ENCODE measurements at places on chromosomes 16 and 17.

GRCh38 chr17:75370286-75370915 lies 35.1 kb downstream of the GRB2 start:
- peak; percentile 6 for DNase-seq

- no peak for DNase-seq
Observed at GRCh38 chr16:57123216-57123973, 31.0 kb downstream of the CPNE2 start.

DNA sequence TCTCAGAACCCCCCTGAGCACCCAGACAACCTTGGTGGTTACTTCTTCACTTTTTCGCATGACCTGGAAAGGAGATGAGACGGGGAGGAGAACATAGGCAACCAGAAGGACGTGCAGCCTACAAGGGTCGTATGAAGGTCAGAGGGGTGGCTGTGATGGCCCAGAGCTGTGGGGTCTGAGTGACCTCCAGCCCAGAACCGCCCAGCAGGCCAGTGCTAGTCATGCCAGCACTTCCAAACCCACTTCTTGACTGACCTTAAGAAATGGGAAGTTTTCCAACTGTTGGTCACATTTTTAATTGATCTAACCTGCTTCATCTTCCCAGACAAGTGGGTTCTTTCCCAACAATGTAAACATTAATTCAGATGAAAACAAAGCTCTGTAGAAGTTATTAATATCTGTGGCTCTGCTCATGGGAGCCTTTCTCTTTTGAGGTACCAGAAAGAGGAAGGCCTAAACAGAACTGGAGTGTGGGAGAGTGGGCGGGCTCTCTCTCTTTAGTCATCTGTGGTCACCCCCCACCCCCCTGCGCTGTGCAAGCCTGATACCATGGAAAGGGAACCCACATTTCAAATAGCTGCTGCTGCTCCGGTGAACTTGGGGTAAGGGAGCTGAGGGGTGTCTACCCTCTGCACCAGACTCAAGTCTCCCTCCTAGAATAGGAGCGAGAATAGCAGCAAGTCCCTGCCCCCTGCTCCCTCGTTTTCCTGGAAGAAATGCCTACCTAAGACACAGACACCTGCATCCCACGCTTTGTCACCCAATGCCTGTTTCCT lies 101.6 kb downstream of the RAB11FIP4 start:
- DNase-seq = no peak

DNA sequence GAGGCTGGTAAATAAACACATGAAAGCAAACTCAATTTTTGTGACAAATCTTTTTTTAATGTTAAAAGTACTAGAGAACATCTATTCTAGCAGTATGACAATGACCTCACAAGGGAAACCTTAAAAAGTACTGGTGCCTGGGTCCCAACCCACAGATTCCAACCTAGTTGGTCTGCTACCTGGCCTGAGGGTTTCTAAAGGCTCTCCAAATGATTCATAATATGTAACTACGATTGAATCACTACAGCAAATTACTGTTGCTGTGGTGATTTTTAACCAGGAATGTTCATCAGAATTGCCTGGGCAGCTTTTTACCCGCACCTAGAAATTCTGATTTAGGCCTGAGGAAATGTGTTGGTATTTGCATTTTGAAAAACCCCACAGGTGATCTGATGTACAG lies 26.1 kb downstream of the CDR2 start:
- DNase-seq = no peak

DNA sequence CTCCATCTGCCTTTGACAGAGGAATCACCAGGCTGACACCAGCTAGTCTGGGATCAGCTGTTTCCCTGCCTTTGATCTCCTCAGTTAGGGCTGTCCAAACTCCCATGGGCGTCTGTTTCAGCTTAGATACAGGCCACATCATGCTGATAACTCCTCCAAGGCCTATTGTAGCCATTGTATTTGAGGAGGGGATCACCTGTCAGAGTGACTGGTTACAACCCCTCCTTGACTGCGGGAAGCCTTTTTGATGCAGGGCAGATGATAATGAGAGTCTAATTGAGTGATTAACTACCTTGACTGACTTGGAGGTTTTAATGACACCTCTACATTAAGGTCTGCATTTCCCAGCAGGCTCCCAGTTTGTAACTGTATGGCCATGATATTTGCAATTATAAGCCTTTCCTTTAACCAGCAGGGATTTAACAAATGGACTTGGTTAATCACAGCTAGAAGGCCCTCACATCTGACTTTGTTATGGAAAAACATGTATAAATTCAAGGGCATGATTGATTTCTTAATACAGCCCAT lies 863.5 kb downstream of the KCNJ2 start:
- no peak for DNase-seq

- DNase-seq = no peak
Observed at GRCh38 chr17:60426596-60426995, 4.3 kb downstream of the CHCT1 start.

- DNase-seq = no peak
Observed at GRCh38 chr17:41301916-41302901, at the start of gene KRTAP29-1. KRTAP29-1 (minus strand) TSS chr17:41302851; CDS start chr17:41302851, 0 bp downstream.

GRCh38 chr17:8192070-8192815 lies 2.3 kb upstream of the BORCS6 start:
- DNase-seq = peak; percentile 95

- DNase-seq = no peak
Observed at GRCh38 chr17:80938556-80938955, 53.1 kb upstream of the CHMP6 start.

- peak; percentile 60 for DNase-seq
Observed at GRCh38 chr16:31453255-31454204, 5.8 kb upstream of the ARMC5 start.

- DNase-seq = peak; percentile 21
Observed at GRCh38 chr16:19291475-19291874, 5.9 kb downstream of the CLEC19A start.

DNA sequence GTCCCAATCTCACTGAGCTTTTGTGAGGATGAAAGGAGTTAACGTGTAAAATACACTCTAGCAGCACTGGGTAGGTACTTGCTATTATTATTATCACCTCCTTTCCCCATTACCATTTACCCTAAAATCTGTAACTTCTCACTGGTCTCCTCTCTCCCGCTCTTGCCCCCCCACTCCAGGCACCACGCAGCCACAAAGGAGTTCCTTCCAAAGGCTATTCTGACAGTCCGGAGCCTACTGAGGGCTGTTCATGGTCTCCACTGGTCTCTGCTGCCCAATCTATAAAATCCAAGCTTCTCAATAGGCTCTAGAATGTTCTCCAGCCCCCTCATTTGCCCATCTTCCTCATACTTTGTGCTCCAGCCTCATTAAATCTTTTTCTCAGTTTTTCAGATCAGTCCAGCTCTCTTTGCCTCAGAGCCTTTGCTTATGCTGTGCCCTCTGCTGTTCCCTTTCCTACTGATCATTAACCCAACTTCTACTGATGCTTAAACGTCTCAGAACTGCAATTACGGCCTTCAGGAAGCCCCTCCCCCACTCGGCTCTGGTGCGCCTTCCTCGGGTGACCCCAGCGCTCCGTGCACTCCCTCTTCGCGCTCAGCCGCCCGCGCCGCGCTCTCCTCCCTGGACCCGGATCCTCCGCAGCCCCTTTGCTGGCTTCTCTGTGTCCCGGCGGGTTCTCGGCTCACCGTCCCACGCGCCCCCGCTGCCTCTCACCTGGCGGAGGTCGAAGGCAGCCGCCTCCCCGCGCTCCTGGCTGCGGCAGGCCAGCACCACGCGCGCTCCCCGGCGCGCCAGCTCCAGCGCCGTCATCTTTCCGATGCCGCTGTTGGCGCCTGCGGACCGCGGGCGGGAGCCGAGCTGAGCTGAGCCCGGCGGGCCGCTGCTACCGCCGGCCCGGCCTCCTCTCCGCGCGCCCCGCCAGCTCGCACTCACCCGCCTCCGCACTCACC lies 737 bp downstream of the DHRS13 start:
- no peak for DNase-seq

DNA sequence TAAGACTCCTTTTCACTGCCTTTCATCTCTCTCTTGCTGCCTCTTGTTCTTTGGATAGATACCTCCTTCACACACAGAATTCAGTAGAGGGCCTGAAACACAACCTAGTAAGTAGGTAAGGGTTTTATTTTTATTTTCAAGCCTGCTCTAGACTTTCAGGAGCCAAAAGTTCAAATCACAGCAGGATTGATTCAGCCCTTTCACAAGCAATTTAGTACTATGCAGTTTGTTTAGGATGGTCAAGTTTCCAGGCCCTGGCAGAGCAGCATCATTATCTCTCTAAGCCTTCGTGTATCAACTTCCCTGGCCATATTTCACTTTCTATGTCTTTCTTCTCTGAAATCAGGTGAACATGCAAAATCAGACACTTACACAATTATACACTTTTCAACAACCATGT lies 148.8 kb upstream of the CORO6 start:
- no peak for DNase-seq

GRCh38 chr16:27189335-27189972 lies 13.9 kb upstream of the KDM8 start:
- no peak for DNase-seq

DNA sequence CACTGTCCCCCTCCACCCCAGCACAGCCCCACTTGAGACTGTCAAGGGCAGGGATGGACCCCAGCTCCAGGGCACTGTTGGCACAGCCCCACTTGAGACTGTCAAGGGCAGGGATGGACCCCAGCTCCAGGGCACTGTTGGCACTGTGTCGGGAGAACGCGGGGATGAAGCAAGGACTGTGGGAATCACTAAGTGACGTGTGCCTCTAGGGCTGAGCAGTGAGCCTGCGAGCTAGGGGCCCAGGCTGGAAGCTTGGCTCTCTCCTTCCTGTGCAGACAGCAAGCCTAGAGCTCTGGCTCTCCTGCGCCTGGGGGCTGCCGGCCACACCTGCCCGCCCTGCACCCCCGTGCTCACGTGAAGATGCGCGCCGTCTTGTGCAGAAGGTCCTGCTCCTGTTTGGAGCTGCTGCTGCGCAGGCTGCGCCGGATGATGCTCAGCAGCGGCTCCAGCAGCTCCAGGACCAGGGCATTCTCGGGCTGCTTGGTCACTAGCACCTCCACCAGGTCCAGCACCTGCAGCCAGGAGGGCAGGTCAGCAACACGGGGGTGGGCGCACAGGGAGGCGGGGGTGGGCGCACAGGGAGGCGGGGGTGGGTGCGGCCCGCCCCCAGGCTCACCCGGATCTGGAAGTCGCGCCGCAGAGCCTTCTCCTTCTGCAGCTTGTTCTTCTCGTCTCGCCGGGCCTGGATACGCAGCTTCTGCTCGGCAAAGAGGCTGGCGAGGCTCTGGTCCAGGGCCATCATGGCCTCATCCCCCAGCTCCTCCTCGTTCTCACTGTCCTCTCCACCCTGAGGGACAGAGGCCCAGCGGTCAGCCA lies 10.8 kb downstream of the MYBBP1A start:
- no peak for DNase-seq

- DNase-seq = peak; percentile 27
Observed at GRCh38 chr16:69107316-69107962, 2.0 kb downstream of the HAS3 start.

GRCh38 chr16:78961464-78961863 lies 639.1 kb downstream of the MAF start:
- DNase-seq = no peak

GRCh38 chr16:64094181-64094965 lies 1027.5 kb downstream of the CDH11 start:
- DNase-seq = peak; percentile 15

- DNase-seq = no peak
Observed at GRCh38 chr16:25886598-25886997, 194.8 kb downstream of the HS3ST4 start.

GRCh38 chr16:46627746-46628145 lies 6.6 kb upstream of the SHCBP1 start:
- DNase-seq = no peak

DNA sequence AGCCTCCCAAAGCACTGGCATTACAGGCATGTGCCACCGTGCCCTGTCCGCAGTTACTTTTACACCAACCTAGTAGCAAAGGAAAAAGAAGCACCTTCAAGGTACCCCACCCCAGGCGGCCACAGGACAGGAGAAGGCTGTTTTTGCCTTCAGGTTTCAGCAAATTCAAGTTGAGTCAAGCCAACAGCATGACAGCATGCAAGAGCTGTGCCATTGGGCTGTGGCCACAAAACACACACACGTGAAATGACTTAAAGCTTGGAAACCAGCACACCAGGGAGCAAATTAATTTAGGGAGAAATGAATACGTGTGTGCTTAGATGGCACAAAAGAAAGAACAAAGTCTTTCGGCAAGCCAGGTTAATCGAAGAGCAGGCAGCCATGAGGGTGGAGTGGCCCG lies 39.7 kb downstream of the ERCC4 start:
- no peak for DNase-seq

DNA sequence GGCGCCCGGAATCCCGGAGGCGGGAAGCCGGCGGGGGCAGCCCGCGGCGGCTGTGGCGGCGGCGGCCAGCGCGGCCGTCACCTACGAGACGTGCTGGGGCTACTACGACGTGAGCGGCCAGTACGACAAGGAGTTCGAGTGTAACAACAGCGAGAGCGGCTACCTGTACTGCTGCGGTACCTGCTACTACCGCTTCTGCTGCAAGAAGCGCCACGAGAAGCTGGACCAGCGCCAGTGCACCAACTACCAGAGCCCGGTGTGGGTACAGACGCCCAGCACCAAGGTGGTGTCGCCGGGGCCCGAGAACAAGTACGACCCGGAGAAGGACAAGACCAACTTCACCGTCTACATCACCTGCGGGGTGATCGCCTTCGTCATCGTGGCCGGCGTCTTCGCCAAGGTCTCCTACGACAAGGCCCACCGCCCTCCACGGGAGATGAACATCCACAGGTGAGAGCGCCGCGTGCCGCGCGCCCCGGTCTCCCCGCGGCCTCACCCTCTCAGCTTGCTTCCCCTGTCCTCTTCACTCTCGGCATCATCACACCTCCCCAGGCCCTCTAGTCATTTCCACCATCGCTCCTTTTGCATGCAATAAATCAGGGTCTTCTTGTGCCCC lies 706 bp downstream of the SHISA6 start:
- no peak for DNase-seq

DNA sequence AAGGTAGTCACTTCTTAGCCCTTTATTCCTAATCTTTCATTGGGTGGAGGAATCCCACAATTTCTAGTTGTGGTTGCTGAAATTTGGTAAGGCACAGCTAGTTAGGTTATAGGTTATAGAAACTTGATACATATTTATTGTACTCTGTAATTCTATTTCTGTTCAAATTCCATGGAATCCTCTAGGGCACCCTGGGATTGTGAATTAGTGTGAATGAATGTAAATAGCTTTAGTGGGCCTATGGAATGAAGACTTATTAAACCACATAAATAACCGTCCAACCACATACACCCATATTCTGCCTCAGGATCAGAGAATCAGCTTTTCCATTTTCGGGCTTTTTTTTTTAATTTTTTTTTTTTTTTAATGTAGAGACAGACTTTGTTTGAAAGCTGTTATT lies 9.2 kb downstream of the TANC2 start:
- no peak for DNase-seq
